ENCODE measurements at places on chromosomes 16 and 17.

- no peak for DNase-seq
Observed at GRCh38 chr16:633336-634050, 2.6 kb downstream of the METTL26 start.

- DNase-seq = no peak
Observed at GRCh38 chr16:75019586-75019985, 20.8 kb downstream of the ZNRF1 start.

- no peak for DNase-seq
Observed at GRCh38 chr16:8583199-8583598, 7.1 kb downstream of the TMEM114 start.

GRCh38 chr17:64219571-64219970 lies 43.5 kb downstream of the TEX2 start:
- DNase-seq = no peak

- DNase-seq = no peak
Observed at GRCh38 chr16:47664653-47665325, 203.7 kb downstream of the PHKB start.

DNA sequence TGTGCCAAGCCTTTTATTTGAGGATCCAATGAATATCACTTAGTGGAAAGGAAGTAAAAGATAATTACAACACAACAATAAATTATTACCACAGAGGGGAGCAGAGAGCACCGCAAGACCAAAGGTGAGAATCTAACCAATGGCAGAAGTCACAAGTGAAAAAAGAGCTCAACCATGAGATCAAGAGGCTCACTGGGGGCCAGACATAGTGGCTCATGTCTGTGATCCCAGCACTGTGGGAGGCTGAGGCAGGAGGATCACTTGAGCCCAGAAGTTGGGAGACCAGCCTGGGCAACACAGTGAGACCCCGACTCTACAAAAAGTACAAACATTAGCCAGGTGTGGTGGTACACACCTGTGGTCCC lies 17.7 kb downstream of the ANKRD11 start:
- DNase-seq = no peak

- DNase-seq = no peak
Observed at GRCh38 chr16:23254338-23254737, 47.8 kb upstream of the SCNN1B start.

DNA sequence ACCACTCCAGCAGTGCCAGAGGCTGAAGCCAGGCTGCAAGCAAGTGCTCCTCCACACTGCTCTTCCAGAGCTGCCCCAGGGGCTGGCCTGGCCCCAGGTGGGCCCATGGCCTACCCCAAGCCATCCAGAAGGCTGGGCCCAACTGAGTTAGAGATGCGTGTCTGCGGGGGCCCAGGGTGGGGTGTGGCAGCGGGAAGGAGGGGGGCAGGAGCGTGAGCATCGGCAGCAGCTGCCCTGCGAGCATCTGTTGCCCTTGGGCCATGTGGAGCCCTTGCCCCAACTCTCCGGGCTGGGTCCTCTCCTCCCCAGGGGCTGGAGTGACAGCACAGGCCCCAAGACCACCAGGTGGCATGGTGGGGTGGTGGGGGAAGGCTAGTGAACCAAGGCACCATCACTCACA lies 7.3 kb upstream of the SREBF1 start:
- DNase-seq = no peak

DNA sequence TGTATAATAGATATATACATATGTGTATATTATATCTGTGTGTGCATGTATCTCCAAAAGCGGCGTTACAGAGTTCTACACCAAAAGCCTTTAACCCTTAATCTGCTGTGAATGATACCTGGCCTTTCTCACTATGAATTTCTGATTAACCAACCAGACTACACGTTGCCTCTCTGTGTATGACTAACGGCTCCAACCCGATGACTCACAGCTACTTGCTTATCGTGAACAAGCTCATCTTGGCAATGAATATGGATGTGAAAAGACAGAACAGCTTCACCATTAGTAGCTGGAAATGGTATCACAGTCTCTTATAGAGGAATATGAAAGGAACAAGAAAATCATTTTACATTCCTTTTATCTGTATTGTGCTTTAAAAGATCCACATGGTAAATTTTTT lies 23.8 kb upstream of the ARHGAP44 start:
- no peak for DNase-seq

DNA sequence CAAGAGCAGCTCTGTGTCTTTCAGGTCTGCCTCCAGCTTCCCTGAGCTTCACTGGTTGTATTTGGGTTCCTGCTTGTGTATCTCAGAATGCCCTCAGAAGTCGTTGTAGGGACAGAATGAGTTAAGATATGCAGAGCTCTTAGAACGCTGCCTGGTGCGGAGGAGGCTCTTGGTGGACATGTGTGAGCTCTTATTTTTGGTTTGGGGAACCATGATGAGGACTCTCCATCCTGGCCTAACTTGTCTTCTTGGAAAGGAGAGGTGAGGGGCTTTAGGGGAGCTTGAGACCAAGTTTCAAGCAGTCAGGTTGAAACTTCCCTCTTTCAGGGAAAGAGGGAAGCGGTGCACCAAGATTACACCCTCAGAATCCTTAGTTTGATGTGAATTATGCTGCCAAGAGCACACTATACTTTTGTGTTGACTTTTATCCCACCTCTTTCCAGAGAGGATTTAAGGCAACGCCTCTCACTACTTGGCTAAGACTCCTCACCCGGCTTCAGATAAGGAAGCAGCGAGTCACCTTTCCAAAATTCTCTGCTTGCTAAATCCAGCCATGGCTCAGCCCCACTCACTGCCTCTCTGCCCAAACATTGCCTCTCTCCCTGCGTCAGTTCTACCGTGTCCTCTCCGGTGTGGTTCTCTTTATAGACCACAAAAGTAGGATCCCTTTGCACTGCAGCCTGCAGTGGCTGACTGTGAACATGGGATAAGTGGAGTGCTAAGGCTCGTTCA lies 12.7 kb downstream of the CDK5RAP3 start:
- no peak for DNase-seq

DNA sequence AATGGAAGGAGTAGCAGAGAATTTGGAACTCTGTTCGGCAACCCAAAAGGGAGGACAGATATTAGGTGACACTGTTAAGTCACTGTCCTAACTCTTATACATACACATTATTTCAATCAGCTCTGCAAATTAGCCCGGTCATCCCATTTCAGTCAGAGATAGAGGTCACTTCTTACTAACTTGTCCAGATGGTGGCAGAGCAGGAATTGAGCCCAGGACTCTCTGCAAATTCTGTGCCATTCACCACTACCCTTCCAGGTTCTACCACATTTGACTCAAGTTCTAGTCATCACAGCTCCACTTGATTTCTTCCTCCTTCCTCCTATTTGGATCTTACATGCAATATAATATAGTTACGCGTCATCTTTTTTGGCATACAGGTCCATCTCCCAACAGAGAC lies 35.9 kb upstream of the NUDT7 start:
- no peak for DNase-seq

- no peak for DNase-seq
Observed at GRCh38 chr16:4323071-4323844, 7.4 kb downstream of the GLIS2 start.

DNA sequence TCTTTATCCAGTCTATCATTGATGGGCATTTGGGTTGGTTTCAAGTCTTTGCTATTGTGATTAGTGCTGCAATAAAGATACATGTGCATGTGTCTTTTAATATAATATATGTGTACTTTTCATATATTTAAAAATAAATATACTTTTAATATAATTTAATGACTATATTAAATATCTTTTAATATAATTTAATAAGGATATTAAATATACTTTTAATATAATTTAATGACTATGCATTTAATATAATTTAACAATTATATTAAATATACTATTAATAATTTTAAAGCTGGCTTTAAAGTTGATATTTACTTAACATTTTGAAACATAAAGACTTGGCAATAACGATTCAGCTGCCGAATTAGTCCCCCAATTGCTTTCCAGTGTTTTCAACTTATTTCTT lies 1.2 kb downstream of the CCL23 start:
- DNase-seq = no peak

DNA sequence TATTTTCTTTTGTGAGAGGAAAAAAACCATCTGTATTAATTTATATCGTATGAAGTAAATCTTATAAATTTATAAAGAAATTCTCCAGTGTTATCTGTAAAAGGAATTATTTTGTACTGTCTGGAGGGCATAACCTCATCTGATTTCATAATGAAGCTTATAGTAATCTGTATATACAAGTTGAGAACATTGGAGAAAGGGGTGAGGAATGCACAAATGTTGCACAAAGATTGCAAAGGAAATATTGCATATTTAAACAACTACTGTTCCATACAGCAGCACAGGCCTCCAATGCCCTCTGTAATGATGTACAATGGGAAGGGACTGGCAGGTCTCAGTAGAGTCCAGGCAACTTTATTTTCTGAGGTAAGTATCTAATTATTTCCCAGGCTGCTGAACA lies 50.8 kb upstream of the KCNJ16 start:
- DNase-seq = no peak

GRCh38 chr16:30660424-30661261 lies 2.4 kb downstream of the FBRS start:
- DNase-seq = peak; percentile 49

Data from stimulated activated CD8-positive, alpha-beta memory T cell treated with anti-CD3 and anti-CD28 coated beads, Interleukin-15, amount 100 ng/mL, for 1 hour (primary cell).